ELR (cell line): ENCODE measurements at places on chromosomes 2 and 18.

GRCh38 chr2:20539776-20540586 lies 93.1 kb downstream of the RHOB start:
- DNase-seq: peak; percentile 38

DNA sequence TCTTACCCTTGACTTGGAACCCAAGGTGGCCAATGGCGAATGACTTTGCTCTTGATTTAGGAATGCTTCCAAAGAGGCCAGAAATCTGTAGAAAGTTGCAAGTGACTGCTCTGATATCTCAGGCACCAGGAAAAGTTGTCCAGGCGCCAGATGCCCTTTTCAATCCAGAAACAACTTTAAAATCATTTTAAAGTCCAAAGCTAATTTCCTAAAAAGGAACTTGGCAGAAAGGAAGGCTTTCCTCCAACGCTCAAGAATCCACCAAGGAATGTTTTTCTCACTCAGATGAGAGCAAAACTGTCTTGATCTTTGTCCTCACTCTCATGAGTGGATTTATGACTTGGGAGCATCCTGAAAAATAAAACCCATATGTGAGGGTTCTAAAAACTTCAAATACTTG lies 5.3 kb downstream of the NGEF start:
- no peak for DNase-seq

GRCh38 chr2:134982603-134983002 lies 64.0 kb downstream of the CCNT2 start:
- DNase-seq: no peak

GRCh38 chr2:208319391-208319790 lies 53.3 kb downstream of the PIKFYVE start:
- no peak for DNase-seq

DNA sequence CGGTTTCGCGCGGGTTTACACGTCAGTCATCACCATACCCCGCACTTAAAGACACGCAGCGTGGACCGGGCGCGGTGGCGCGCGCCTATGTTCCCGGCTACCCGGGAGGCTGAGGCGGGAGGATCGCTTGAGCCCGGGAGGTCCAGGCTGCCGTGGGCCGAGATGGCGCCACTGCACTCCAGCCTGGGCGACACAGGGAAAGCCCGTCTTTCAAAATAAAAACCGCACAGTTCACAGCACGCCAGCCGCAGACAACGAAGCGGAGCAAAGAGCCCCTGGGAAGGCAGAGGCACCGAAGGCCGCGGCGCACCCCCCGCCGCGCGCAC lies 328 bp downstream of the DTYMK start:
- no peak for DNase-seq

- DNase-seq: no peak
Measured at GRCh38 chr2:203934041-203934492, 2.5 kb upstream of the ICOS start.

DNA sequence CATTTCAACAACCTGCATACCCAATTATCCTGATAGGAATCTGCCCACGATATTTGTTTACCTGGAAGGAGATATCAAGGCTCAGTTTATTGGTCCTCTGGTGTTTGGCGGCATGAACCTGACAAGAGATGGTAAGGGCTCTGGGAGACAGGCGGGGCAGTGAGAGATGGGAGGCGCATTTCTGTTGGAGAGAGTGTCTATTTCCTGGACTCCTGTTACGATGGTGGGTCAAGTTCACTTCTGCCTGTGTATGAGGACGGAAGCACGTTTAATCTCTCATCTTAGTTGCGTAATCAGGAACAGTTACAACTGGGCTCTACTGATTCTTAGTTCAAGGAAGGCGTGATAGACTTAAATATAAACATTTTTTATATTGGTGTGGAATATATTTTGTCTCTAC lies 8.9 kb downstream of the PDCL3 start:
- DNase-seq: no peak

DNA sequence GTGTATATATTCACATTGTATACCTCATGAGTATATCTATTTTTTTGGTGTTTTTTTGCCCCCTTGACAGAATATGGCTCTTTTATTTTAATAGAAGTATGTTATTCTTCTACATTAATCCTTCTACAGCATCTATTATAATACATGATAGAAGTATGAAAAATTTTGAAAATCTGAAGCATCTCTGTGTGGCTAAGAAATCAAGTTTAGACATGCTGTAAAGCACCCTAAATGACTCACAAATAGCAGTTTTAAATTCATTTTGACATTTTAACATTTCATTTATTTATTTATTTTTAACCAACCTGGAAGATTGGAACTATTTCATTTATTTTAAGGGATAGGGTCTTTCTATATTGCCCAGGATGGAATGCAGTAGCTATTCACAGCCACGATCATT lies 33.8 kb upstream of the ROCK1 start:
- DNase-seq: no peak
